ENCODE measurements at places on chromosomes 5 and 9.

DNA sequence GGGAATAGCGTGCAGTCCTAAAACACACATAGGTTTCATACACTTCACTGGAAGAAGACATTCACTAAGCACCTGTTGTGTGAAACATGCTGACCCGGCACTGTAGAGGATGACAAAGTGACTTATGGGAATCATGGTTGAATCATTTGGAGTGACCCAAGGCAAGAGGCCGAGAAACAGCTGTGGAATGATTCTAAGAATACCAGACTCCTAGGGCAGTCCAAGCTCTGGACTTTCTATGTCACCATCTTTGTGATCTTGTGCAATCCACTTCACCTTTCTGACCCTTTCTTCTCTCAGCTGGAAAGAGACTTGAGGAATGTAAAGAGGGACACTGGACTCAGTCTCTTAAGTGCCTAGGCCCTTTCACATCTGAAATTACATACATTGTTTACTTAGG, 13.1 kb downstream of the MSANTD3 start:
- no peak for DNase-seq

DNA sequence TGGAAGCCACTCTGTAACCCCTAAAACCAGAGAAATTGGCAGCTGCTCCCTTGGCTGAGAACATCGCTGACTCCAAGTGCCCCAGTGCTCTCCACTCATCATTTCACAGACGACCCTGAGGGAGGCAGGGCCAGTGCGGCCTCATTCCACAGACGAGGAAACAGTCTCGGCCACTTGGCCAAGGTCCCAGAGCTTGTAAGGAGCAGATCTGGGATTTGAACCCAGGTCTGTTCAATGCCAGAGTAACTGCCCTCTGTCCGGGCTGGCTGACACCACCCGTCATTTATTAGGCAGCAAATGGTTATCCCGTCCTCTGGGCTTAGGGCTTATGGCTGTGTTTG, 19.9 kb upstream of the IER5L start:
- no peak for DNase-seq

GRCh38 chr9:20477940-20478620, 144.2 kb downstream of the MLLT3 start:
- no peak for DNase-seq

DNA sequence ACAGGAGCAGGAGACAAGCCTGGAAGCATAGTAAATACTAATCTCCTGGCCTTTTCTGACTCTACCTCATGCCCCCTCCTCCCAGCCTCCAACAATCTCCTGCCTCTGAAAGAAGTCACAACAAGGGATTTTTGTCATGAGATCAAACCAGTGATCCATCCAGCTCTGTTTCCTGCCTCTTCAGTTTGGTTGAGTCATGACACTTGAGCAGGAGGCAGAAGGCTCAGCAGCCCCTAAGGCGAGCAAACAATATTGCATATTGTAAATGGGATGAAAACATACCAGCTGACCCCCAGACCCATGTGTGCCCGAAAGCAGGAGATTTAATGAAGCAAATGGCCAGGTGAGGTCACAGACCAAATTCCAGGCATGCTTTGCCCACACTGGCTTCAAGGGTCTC, 272.8 kb downstream of the GAS1 start:
- no peak for DNase-seq

- no peak for DNase-seq
Observed at GRCh38 chr5:178304016-178304415, 71.4 kb upstream of the PHYKPL start.

GRCh38 chr9:109967651-109968642, 187.9 kb downstream of the PALM2AKAP2 start:
- DNase-seq: no peak

GRCh38 chr5:67187006-67187715, 9.4 kb downstream of the CD180 start:
- no peak for DNase-seq

DNA sequence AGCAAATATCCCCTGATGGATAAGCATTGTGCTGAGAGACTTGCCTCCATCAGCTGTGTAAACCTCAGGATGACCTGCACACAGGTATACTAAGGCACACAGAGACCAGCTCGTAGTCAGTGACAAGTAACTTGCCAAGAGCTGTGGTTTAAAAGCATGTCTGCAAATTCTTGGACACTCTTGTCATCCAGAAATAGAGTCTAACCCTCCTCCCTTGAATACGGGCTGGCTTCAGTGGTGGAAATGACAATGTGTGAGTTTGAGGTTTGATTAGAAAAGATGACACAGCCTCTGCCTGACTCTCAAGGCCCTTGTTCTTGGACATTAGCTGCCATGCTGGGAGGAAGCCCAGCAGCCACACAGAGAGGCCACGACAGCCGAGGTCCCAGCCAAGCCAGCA, 114.4 kb downstream of the GADD45G start:
- no peak for DNase-seq

DNA sequence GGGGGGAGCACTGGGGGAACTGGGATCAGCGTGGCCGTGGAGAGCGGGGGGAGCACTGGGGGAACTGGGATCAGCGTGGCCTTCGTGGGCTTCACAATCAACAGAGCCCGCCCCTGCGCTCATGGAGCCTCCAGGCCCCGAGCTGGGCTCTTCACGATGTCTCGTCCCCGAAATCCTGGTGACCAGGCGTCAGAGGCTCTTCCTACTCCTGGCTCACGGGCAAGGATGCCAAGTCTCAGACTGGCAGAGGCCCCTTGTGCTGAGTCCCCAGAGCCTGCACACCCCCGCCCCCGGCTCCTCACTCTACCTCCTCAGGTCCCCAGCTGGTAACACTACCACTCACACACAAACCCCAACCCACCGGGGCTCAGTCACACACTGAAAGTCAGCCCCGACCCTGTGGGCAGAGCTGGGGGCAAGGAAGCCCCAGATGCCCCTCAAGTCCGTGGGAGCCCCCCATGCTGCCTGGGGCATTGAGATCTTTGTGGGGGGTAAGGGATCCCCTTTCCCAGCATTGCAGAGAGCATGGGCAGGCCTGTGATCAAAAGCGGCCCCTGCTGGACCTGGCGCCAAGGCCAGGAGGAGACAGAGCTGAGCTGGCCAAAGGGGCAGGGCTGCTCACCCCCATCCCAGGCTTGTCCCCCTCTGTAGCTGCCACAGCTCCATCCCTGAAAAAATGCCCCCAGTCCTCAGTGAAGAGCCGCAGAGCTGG, 26.7 kb downstream of the LHX3 start:
- DNase-seq: no peak

GRCh38 chr9:136152931-136153330, 34.3 kb upstream of the TMEM250 start:
- no peak for DNase-seq

DNA sequence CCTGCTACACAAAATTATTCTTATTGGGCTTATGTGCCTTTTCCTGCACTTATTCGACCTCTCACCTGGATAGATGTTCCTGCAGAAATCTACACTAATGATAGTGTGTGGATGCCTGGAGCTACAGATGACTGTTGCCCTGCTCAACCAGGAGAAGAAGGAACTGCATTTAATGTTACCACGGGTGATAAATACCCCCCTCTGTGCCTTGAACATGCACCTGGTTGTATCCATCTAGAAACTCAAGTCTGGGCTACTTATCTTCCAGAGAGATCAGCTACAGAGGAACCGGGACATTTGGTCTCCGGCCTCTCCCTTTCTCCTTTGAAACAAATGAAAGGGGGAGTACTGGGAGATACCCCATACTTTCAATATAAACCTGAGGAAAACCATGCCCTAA, 54.5 kb downstream of the SH3PXD2B start:
- DNase-seq: no peak

GRCh38 chr5:95327211-95327610, 42.3 kb upstream of the MCTP1 start:
- no peak for DNase-seq

GRCh38 chr9:7909537-7909936, 110.0 kb upstream of the DMAC1 start:
- no peak for DNase-seq

DNA sequence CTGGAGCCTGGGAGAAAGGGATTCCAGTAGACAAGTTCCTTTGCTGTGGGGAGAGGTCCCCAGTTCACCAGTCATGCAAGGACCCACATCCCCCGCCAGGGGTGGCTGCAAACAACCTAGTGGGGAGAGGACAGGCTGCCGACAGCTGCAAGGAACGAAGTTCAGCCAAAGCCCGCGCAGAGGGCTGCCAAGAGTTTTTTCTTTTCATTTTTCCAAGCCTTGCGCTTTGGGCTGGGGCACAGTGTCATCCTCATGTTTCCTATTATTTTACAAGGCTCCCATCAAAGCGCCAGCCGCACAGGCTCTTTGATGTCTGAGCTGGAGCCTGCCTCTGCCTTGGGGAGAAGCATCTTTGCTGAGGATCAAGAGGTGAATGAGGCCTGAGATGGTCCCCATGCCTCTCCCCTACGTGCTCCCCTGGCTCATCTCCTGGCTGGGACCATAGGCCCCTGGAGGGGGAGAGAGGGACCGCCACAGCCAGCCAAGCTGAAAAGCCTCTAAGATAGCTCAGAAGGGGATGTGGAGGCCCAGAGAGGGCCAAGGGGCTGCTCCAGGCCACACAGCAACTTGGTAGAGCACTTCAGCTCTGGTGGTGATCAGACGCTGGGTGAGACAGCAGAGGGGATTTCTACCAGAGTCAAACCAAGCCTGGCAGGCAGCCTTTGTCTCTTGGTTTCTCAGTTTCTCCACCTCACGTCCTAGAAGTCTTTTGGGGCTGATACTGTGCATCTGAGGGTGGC, 50.4 kb upstream of the SYNPO start:
- no peak for DNase-seq

DNA sequence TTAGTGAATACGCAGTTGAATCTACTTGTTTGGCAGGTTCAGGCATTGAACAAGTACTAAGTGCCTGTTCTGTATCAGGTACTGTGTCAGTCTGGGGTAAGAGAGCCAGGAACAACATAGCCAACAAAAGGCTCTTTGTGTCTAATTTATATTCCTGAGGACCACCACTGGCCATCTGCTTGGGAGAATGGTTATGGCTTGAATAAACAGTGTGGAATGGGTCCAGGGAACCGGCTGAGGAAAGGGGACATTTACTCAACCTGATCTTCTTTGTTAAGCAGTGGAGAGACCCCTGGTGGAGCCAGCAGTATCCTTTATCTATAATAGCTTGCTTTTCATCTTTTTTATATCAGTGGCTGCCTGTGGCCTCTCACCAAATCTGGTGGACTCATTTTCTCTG, 38.6 kb downstream of the EXOSC2 start:
- no peak for DNase-seq

DNA sequence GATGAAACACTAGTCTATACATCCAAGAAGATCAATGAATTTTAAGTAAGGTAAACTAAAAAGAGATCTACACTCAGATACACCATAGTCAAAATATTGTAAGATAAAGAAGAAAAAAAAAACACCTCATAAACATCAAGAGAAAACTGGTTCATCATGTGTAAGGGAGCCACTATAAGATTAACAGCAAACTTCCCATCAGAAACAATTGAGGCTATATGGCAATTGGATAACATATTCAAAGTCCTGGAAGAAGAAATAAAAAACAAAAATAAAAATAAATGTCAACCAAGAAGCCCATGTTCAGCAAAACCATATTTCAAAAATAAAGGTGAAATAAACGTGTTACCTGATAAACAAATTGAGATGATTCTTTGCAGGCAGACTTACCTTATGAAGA, 3.6 kb downstream of the OR13C8 start:
- no peak for DNase-seq

GRCh38 chr9:20331095-20331685, 291.1 kb downstream of the MLLT3 start:
- DNase-seq: no peak

GRCh38 chr5:59471463-59471862, 422.1 kb downstream of the PDE4D start:
- no peak for DNase-seq

- no peak for DNase-seq
Observed at GRCh38 chr5:158054223-158055110, 195.5 kb upstream of the CLINT1 start.

- no peak for DNase-seq
Observed at GRCh38 chr9:129677456-129677855, 12.0 kb downstream of the PRRX2 start.

- DNase-seq: no peak
Observed at GRCh38 chr9:86093788-86094555, 5.4 kb downstream of the GOLM1 start.

GRCh38 chr5:2900360-2900759, 148.9 kb upstream of the IRX2 start:
- DNase-seq: no peak

- DNase-seq: no peak
Observed at GRCh38 chr9:134460206-134460605, 134.0 kb downstream of the RXRA start.

DNA sequence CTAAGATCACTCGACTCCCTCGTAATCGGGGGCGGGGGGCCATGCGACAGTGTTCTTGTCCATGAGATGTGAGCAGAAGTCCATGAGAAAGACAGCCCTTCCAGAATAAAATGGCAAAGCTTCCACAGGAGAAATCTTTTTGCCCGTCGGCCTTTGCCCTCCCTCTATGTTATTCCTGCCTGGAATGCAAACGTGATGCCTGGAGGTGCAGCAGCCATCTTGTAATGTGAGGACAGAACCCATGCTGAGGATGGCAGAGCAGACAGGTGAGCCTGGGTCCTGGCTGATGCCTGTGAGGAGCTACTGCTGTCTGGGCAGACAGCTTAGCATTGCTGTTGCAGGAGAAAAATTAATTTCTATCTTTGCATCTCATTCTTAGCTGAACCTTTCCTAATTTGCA, 17.2 kb downstream of the MED10 start:
- no peak for DNase-seq

All from activated CD4-positive, CD25-positive, alpha-beta regulatory T cell treated with anti-CD3 and anti-CD28 coated beads, Interleukin-2, amount 50 U/mL, for 72 hours (primary cell).